ENCODE measurements at places on chromosomes 5 and 9. TPM values are rescaled to one million over a fixed set of nuclear protein-coding genes. Genes with fewer than 3 reads are reported as not detected.
A peak's percentile ranks its signal among the peaks of the same experiment; 100 is the strongest.

- H3K36me3 ChIP-seq, result no peaks in the 10 kb centered on the region
- H3K4me3 ChIP-seq, result no peak overlapping the region
- no peaks in the 10 kb centered on the region for H3K4me1 ChIP-seq
Observed at GRCh38 chr5:60512117-60512516, 187.8 kb downstream of the DEPDC1B start.

DNA sequence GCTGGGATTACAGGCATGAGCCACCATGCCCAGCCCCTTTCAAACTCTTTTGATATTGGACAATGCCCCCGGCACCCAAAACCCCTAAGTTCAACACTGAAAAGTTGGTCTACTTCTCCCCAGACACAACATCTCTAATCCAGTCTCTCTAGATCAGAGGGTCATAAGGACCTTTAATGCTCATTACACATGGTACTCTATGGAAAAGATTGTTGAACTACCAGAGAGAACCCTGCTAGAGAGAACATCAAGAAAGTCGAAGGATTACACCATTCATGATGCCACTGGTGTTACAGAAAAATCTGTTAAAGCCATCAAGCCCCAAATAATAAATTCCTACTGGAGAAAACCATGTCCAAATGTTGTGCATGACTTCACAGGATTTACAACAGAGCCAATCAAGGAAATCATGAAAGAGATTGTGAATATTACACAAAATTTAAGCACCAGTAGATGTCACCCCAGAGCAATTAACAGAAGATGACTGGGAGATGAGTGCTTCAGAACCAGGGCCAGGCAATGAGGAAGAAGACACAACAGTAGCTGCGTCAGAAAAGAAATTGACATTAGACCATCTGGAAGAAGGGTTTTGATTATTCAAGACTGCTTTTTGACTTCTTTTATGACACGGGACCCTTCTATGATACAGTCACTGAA, 28.3 kb upstream of the NIPAL4 start:
- no peak overlapping the region for H3K27ac ChIP-seq
- H3K36me3 ChIP-seq, result peaks cover 3% of the 10 kb centered on the region
- no peak overlapping the region for H3K4me3 ChIP-seq
- H3K4me1 ChIP-seq, result peaks cover 9% of the 10 kb centered on the region
- peak; percentile 14 for DNase-seq

DNA sequence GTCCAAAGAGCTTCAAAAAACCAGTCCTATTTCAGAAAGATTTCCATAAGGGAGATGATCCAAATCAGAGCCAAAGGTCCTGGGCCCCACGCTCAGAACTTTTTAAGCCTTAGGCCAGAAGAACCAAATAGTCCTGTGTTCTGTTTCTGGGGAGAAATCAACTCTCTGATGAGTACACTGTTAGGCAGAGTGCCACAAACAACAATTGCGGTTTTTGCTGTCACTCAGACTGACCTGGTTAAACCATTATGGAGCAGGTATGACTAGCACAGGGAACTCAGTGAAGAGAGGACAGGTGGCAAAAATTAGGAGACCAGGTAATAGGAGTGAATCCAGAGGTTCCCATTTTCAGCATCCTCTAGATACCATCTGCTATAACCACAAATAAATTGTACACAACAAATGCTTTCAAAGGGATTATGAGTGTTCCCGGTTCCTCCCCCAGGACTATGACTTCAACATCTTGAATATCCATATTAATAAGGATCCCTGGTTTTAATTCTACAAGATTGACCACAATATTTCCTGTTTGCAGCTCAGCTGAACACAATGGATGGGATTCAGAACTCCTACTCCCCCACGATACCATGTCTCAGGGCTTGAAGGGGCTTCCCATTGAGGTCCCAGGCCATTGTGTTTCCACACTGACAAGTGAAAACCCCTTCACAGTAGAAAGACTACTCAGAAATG, 52.1 kb upstream of the FREM1 start:
- H3K36me3 ChIP-seq, result no peaks in the 10 kb centered on the region
- H3K27ac ChIP-seq, result peak overlapping the region; percentile 21
- no peak for DNase-seq
- no peaks in the 10 kb centered on the region for H3K27me3 ChIP-seq
- H3K4me3 ChIP-seq, result peak overlapping the region; percentile 57
- peaks cover 44% of the 10 kb centered on the region for H3K4me1 ChIP-seq

DNA sequence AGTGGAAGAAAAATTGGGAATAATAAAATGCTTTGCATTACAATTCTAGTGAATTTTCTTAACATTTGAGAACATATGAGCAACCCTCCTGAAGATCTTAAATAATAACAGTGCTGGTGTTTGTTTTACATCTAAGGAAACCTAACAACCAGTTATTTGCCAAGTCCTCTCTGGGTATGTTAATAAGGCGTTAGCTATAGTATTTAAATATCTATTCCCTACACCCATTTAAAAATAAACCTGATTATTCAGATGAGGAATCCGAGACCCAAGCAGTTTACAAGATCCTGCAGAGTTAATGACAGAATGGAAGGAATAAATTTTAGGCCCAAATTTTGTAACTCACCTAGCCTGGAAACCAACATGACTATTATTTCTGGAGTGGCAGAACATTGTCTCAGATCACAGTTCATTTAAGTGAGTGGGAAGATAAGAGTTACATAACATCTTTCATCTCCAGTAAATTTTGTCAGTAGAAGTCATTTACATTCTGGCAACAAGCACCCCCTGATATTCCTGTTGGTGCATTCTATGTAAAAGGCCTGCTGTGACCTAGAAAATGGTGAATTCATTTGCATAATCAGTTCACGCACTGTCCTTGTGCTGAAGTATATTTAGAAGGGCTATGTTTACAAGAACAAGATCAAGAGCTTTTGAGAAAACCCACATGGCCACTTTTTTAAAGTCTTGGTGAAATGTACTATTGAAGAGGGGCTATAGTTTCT, 148.2 kb downstream of the COX7C start:
- no peaks in the 10 kb centered on the region for H3K4me1 ChIP-seq
- no peaks in the 10 kb centered on the region for H3K36me3 ChIP-seq
- no peak overlapping the region for H3K27ac ChIP-seq

Gene ARHGEF28
- 0.30 TPM for total RNA-seq

Gene FCHO2
- 2.4 TPM for total RNA-seq

Gene SIT1
- total RNA-seq, result 65.6 TPM

DNA sequence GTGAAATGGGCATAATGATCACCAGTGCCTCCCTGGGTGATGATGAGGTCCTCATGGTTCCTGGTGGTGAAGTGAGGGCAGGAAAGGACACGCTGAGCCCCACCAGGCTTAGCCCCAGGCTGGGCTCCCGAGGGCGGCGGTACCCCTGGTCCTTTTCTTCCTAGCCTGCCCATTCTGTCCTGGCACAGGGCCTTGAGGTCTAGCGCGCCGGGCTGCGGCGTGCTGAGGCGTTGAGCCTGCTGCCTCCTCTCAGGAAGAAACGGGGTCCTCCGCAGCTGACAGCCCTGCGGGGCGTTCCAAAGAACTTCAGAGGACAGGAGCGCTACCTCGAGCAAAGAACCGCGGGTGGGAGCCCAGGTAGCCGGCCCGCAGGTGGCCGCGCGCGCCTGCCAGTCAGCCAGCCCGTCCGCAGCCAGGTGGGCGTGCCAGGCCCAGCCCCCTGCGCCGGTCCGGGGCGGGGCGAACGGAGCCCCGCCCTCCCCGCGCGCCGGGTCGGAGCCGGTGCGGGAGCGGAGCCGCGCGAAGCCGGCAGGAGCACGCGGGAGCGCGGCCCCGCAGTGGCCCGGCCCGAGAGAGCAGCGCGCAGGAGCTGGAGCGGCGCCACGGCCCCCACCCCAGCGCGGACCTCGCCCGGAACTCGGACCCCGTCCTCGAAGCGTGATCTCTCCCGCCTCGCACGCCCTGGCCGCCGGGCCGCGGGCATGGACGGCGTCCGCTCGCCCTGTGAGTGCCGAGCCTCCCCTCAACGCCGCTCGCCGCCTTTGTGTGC, at the start of gene WNK2:
Gene WNK2, plus strand, starts transcription at position 477 of the 769 bp plus-strand sequence. CDS start 791 bp downstream, outside the sequence.
- H3K27me3 ChIP-seq, result peaks cover 44% of the 10 kb centered on the region
- H3K4me3 ChIP-seq, result peak within 1 kb of the TSS; percentile 82
- no peak within 1 kb of the TSS for H3K27ac ChIP-seq
- peaks cover 8% of the 10 kb centered on the region for H3K4me1 ChIP-seq

DNA sequence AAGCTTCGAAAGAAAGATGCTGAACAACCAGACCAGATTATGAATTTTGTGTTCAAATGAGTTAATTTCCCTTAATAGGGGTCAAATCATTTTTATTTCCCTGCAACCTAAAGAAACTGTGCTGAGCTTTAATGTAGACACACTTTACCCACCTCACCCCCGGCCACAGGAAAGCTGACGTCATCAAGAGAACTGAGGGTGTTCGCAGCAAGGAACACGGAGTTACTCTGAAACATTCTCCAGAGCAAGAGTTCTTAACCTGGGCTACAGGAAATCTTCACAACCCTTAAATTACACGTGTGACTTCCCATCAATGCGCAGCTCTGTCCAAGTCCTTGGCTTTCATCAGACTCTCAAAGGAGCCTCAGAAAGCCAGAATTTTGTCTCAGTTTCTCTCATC, 116.3 kb downstream of the COL23A1 start:
- no peaks in the 10 kb centered on the region for H3K4me1 ChIP-seq
- no peak for DNase-seq
- no peaks in the 10 kb centered on the region for H3K36me3 ChIP-seq
- no peak overlapping the region for H3K4me3 ChIP-seq

GRCh38 chr5:175813943-175814630, 57.3 kb upstream of the CPLX2 start:
- no peaks in the 10 kb centered on the region for H3K36me3 ChIP-seq
- H3K4me3 ChIP-seq, result no peak overlapping the region
- H3K4me1 ChIP-seq, result no peaks in the 10 kb centered on the region
- H3K27ac ChIP-seq, result no peak overlapping the region
- DNase-seq, result no peak

GRCh38 chr5:53041740-53042139, 52.6 kb downstream of the ITGA2 start:
- H3K36me3 ChIP-seq, result no peaks in the 10 kb centered on the region
- H3K27me3 ChIP-seq, result peaks cover 25% of the 10 kb centered on the region
- H3K4me3 ChIP-seq, result no peak overlapping the region
- no peak for DNase-seq
- peaks cover 71% of the 10 kb centered on the region for H3K4me1 ChIP-seq

DNA sequence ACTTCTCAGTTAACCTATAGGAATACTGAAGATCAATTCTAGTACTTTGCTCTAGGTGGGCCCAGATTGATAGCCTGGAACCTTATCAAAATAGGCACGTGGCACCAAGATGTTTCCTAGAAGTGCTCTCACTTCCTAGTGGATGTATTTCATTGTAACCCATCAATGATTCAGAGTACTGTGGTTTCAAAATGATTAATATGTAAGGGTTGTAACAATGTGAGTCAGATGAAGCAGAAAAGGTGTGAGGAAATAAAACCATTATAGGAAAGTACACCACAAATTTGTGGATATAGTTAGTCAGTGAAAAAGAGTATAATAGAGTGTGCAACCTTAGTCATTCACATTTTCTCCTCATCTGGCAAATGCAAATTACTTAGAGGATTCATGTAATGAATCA, 177.3 kb upstream of the FST start:
- no peak for DNase-seq
- H3K4me3 ChIP-seq, result no peak overlapping the region
- peak overlapping the region; percentile 36 for H3K27ac ChIP-seq
- H3K4me1 ChIP-seq, result peaks cover 17% of the 10 kb centered on the region
- peaks cover 2% of the 10 kb centered on the region for H3K36me3 ChIP-seq

DNA sequence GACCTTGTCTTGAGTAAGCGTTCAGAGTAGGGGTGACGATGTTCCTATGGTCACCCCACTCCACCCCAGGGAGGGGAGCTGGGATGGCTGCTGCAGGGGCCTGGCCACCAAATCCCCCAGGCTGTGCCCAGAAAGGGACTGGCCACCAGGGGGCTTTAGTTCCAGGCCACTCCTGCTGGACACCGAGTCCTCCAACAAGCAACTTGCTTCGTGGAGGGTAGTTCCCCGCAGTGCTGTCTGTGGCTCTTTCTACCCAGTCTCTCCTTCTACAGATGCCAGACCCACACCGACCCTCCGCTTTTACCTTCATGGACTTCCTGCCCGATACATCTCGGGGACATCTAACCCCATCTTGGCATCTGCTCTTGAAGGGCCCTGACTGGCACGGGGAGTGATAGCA, 35.7 kb upstream of the GABRP start:
- no peak for DNase-seq
- peaks cover 4% of the 10 kb centered on the region for H3K4me1 ChIP-seq
- no peak overlapping the region for H3K4me3 ChIP-seq
- H3K27ac ChIP-seq, result no peak overlapping the region
- no peaks in the 10 kb centered on the region for H3K36me3 ChIP-seq

- no peak overlapping the region for H3K4me3 ChIP-seq
- H3K36me3 ChIP-seq, result no peaks in the 10 kb centered on the region
- no peak for DNase-seq
- H3K27me3 ChIP-seq, result peaks cover 6% of the 10 kb centered on the region
Observed at GRCh38 chr5:119655061-119655460, 25.7 kb downstream of the FAM170A start.

GRCh38 chr5:51389288-51389576, 6.0 kb downstream of the ISL1 start:
- H3K36me3 ChIP-seq, result no peaks in the 10 kb centered on the region
- peaks cover 2% of the 10 kb centered on the region for H3K4me1 ChIP-seq
- no peak for DNase-seq
- no peak overlapping the region for H3K27ac ChIP-seq

- H3K27ac ChIP-seq, result no peak overlapping the region
- H3K4me3 ChIP-seq, result no peak overlapping the region
- H3K27me3 ChIP-seq, result no peaks in the 10 kb centered on the region
- H3K4me1 ChIP-seq, result no peaks in the 10 kb centered on the region
- DNase-seq, result no peak
Observed at GRCh38 chr5:55570026-55570425, 35.3 kb upstream of the PLPP1 start.

GRCh38 chr5:138408023-138408422, 30.8 kb upstream of the REEP2 start:
- H3K27ac ChIP-seq, result peak overlapping the region; percentile 95
- peak overlapping the region; percentile 26 for H3K4me3 ChIP-seq
- H3K4me1 ChIP-seq, result peaks cover 10% of the 10 kb centered on the region
- H3K27me3 ChIP-seq, result no peaks in the 10 kb centered on the region
- H3K36me3 ChIP-seq, result peaks cover 4% of the 10 kb centered on the region
- peak; percentile 28 for DNase-seq
